ENCODE measurements at places on chromosomes 4 and X. TPM values are rescaled to one million over a fixed set of nuclear protein-coding genes. Genes with fewer than 3 reads are reported as not detected.

Gene KLB
- total RNA-seq: not detected

Gene GRID2
- not detected for total RNA-seq

Gene RTL9
- not detected for total RNA-seq

Gene NXF2B
- total RNA-seq: not detected

- DNase-seq: no peak
- H3K27ac ChIP-seq: no peak overlapping the region
- no peak overlapping the region for H3K4me3 ChIP-seq
- H3K4me1 ChIP-seq: no peaks in the 10 kb centered on the region
Measured at GRCh38 chr4:175891851-175892250, 79.8 kb upstream of the GPM6A start.

- peaks cover 24% of the 10 kb centered on the region for H3K36me3 ChIP-seq
- peaks cover 41% of the 10 kb centered on the region for H3K4me1 ChIP-seq
- H3K27me3 ChIP-seq: no peaks in the 10 kb centered on the region
- DNase-seq: no peak
Measured at GRCh38 chr4:109559625-109559982, 442 bp upstream of the MCUB start.

DNA sequence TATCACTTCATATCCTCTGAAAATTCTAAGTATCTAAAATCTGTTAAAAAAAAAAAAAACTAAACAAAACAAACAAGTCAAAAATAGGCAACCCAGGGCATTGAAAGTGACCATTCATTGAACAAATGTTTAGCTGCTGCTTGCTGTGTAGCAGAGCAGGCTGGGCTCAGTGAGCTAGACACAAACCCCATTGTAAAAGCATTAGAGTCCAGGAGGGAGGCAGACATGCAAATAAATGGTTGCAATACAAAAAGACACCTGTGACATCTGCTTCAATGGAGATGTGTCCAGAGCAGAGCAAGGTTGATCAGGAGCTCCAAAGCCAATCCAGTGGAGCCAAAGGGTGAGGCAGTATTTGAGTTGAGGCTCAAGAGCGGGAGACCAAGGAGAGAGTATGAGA is 267.3 kb upstream of the GATB start:
- DNase-seq: no peak
- H3K27ac ChIP-seq: no peak overlapping the region
- peaks cover 2% of the 10 kb centered on the region for H3K36me3 ChIP-seq
- H3K27me3 ChIP-seq: no peaks in the 10 kb centered on the region
- H3K4me3 ChIP-seq: no peak overlapping the region
- no peaks in the 10 kb centered on the region for H3K4me1 ChIP-seq

DNA sequence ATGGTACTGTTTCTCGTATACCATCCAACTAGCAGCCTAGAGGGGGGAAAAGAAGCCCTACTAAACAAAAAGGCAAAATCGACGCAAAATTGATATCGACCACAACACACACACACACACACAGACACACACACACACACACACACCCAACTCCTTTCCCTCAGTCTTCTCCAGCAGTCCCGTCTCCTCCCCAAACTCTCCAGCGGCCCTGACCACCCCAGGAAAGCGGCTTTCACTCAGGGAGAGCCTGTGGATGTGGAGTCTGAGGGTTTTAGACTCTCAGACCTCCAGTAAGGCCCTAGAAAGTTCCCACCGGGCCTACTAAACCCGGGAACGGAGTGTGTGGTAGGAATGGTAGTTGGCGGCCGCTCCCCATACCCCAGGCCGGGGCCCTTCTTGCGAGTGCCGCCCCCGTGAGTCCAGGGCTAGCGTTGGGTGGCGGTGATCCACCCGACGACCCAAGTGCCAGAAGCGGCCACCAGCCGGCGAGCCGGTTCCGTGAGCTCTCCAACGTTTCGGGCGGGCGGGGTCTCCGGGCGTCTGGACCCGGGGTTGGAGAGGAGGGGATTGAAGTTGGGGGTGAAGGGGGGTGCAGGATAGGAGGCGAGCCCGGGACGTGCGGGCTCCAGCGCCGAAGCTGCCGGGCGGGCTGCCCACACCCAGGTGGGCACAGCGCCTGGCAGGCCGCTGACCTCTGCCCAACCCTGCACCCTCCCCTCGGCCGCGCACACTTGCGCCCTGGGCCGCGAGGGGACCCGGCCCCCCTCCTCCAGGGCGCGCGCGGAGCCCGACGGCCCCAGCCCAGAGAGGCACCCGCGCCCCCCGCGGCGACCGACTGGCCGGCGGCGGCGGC is 13.7 kb downstream of the ARX start:
- H3K27ac ChIP-seq: no peak overlapping the region
- H3K4me3 ChIP-seq: no peak overlapping the region
- peaks cover 38% of the 10 kb centered on the region for H3K27me3 ChIP-seq

GRCh38 chrX:112714357-112714918 is 34.7 kb upstream of the LHFPL1 start:
- DNase-seq: no peak
- no peaks in the 10 kb centered on the region for H3K27me3 ChIP-seq
- no peaks in the 10 kb centered on the region for H3K36me3 ChIP-seq
- H3K4me1 ChIP-seq: no peaks in the 10 kb centered on the region

DNA sequence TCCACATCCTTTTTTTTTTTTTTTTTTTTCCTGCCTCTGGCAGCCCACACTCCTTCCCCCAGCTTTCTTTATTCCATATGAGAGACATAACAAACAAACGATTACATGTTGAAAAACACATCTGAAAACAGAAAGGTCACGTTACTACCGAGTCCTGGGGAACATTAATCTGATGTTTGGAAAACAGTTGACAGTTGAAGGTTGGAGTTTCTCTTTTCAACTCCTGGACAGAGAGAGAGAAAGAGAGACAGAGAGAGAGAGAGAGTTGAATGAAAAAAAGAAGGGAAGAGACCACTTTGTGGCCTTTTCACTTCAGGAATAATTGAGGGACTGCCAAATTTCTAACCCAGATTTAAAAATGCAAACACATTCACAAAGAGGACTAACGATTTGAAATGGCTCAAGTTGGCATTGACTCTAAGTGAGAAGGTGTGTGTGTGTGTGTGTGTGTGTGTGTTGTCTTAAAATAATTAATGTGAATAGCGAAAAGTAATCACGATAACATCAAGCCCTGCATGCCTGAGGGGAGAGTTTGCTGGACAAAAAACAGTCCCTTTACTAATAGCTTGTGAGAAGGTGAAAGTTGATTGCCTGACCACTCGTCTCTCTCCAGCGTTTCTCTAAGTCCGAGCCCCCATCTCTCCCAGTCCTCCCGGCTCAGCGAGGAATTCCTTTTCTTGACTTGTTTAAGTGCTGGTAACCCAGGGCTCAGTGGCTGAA is 67.3 kb downstream of the FBXO8 start:
- no peak overlapping the region for H3K4me3 ChIP-seq
- H3K27me3 ChIP-seq: peaks cover 87% of the 10 kb centered on the region

Data from activated CD8-positive, alpha-beta memory T cell treated with anti-CD3 and anti-CD28 coated beads, Interleukin-2, amount 10 ng/mL, durations not matched to agents 7 days and 5 days (primary cell).